ENCODE measurements at places on chromosomes 5 and 9.

- no peak for DNase-seq
Observed at GRCh38 chr5:133533541-133533940, 78.8 kb downstream of the FSTL4 start.

DNA sequence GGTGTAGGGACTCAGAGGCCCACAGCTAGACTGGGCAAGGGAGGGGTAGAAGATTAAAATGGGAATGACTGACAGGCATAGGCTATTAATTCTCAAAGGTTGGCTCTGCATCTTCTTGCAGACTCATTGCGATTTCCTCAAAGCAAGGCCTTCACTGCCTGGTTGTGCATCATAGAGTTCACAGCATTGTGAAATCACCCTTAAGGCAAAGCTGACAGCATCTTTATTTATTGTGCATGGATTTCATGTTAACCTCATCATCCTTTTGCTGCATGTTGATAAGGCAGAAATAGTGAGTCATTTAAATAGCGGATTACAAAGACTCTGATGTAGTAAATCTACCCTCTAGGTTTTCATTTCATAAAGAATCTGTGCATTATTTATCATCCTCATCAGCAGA, 13.6 kb upstream of the PALM2AKAP2 start:
- DNase-seq, result no peak

- no peak for DNase-seq
Observed at GRCh38 chr5:144333336-144333920, 162.8 kb downstream of the KCTD16 start.

DNA sequence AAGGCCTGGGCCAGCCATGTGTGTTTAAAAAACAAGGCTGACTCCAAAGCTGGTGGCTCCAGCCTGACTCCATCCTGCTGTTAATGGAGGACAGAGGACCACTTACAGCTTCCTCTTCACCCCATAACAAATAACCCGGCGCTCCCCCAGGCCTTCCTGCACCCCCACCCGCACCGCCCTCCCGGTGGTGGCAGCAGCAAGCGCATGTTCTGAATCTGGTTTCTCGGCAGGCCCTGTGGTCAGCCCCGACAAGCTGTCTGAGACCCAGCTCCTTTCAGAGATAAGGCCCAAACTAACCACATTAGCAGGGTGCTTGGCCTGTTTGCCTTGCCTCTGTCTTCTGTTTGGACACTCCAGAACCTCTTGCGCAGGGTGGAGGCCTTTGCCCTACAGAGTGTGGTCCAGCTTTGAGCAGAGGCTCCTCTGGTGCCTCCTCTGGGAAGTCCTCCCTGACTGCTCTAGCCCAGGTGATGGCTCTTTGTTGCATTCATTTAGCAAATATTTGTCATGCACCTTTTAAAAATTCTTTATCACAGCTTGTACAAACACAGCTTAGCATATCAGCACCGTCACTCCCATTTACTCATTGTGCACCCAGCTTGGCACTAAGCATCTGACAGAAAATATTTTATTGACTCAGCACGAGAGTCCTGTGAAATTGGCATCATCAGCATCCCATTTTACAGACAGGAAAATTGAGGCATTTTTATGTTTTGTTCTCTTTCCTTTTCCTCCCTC, 78.4 kb downstream of the NDFIP1 start:
- DNase-seq, result no peak

- no peak for DNase-seq
Observed at GRCh38 chr9:14819183-14819582, 91.0 kb downstream of the FREM1 start.

- DNase-seq, result no peak
Observed at GRCh38 chr9:76531231-76531780, 72.3 kb downstream of the GCNT1 start.

DNA sequence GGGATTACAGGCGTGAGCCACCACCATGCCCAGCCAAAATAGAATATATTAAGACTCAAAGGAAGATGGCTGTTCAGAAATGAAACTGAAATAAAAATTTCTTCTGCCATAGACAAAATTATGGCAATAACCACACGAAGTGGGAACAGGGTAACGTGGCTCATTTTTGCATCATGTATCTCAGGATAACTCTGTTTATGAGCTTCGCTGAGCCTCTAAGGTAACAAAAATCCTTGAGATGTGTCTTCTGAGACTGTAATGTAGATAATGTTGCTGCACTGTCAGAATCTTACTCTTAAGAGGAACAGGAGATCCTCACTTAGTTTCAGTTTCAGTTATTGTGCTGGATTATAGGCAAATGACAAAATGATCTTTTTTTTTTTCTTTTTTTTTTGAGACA, 153.8 kb downstream of the GOLPH3 start:
- DNase-seq, result no peak

- no peak for DNase-seq
Observed at GRCh38 chr5:13328316-13328715, 616.2 kb downstream of the DNAH5 start.
